ENCODE measurements at places on chromosomes 1 and 21.

GRCh38 chr21:34885125-34885524 is 164.0 kb downstream of the RUNX1 start:
- no peak for DNase-seq

- DNase-seq: no peak
Measured at GRCh38 chr1:94637121-94637520, 95.6 kb upstream of the F3 start.

DNA sequence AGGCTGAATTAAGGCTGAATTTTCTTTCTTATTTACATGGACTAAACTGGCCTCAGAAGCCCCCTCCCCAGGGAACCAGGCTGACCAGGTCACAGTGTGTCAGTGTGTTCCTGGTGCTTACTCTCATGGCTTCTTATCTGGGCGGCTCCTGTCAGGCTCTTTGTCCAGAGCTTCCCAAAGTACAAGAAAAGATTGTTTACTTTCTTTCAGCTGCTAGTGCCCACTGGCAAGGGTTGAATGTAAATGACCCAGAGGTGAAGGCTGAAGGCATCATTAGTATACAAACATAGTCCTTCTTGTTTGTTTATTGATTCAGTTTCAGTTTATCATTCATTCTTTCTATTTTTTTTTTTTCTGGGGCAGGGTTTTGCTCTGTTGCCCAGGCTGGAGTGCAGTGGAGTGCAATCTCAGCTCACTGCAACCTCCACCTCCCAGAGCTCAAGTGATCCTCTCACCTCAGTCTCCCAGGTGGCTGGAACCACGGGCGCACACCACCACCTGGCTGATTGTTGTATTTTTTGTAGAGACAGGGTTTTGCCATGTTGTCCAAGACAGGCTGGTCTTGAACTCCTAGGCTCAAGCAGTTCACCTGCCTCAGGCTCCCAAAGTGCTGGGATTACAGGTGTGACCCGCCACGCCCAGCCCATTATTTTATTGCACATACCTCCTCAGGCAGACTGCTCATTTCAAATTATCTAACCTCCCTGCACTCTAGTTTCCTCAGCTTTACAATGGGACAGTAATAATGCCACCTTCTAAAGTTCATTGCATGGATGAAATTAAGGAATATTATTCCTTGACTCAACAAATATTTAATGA is 9.8 kb upstream of the KDM4A start:
- no peak for DNase-seq

DNA sequence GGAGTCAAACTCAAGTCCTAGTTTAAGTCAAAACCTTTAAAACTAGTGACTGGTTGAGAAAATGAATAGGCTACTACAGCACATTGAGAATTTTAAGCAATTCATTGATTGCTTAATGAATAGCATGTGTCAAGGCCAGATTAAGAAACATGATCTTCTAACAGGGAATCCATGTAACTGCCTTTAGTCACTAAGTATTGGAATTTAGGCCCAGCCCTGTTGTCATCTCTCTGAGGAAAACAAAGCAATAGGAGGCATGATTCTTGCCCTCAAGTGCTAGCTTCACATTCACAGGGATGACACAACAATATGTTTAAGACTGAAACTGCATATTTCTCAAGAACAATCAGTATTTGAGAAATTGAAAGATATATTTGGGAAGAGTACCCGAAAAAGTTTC is 70.0 kb upstream of the PTGS2 start:
- DNase-seq: no peak

DNA sequence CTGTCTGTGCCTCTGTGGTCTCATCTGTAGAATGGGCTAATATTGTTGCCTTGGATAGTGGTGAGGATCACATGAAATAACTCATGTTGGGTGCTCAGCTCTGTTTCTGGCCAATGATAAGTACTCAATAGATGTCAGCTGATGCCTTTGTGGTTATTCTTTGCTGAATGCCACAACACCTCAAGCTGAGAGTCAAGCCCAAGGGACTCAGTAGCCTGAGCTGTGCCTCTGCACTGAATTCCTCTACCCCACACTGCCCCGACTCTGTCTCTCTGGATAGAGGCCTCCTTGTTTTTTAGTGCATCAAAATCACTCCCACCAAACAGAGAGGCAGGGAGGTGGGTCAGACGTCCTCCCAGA is 196.1 kb upstream of the VAMP3 start:
- DNase-seq: no peak

- DNase-seq: no peak
Measured at GRCh38 chr1:23561813-23562100, 2.5 kb upstream of the ID3 start.

DNA sequence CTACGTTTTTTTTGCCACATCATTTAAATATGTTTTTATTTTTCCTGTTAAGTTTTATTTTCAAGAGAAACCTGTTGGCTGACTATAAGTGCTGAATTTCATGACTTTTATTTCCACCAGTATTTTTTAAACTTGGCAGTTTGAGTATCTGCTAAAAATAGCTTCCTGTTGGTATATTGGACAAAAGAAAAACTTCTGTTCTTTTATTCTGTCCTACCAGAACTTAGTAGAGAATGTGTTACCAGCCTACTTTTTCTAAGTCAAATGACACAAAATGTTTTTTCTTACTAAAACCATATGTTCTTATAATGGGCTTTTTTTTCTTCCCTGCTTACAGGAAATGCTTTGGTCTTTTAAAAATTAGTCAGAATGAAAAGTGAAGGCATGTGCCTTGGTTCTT is 7.6 kb downstream of the DR1 start:
- DNase-seq: no peak

GRCh38 chr1:215416497-215416896 is 150.6 kb upstream of the KCTD3 start:
- no peak for DNase-seq

- DNase-seq: no peak
Measured at GRCh38 chr1:58032611-58033073, 513.9 kb downstream of the OMA1 start.

GRCh38 chr1:80384083-80384830 is 1377.7 kb upstream of the ADGRL4 start:
- DNase-seq: no peak

DNA sequence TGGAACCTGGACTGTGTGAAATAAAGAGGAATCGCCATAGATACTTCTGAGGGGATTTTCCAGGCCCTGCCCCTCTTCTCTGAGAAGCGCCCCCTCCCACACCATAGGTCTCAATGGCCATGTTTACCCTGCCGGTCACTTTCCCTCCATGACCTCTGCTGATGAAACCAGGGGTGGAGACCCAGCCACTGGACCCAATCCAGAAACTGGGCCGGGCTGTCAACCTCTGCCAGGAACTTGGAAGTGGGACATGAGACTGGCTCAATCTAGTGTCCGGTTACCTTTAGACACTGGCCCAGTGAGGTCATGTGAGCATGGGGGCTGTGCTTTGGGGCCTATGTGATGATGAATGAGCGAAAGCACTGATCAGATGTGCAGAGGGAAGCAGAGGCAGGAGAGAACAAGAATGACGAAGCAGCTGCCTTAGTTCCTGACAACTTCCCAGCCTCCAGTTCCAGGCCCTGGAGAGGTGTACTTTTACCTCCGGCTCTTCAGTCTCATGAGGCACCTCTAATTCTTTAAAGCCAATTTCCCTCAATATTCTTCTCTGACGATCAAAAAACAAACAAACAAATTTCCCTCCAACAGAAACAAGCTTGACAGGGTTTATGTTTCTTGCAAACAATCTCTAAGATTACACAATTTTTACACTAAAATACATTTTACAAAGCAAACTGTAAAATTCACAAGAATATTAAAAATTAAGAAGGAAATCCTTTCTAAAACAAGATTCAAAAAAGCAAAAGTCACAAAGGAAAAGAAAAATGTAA is 4.9 kb downstream of the ASAP3 start:
- DNase-seq: no peak

- no peak for DNase-seq
Measured at GRCh38 chr1:209107535-209107934, 476.0 kb upstream of the CAMK1G start.

- DNase-seq: no peak
Measured at GRCh38 chr1:153752571-153753195, 22.5 kb upstream of the SLC27A3 start.

- DNase-seq: no peak
Measured at GRCh38 chr1:165468726-165469249, 23.9 kb upstream of the RXRG start.

DNA sequence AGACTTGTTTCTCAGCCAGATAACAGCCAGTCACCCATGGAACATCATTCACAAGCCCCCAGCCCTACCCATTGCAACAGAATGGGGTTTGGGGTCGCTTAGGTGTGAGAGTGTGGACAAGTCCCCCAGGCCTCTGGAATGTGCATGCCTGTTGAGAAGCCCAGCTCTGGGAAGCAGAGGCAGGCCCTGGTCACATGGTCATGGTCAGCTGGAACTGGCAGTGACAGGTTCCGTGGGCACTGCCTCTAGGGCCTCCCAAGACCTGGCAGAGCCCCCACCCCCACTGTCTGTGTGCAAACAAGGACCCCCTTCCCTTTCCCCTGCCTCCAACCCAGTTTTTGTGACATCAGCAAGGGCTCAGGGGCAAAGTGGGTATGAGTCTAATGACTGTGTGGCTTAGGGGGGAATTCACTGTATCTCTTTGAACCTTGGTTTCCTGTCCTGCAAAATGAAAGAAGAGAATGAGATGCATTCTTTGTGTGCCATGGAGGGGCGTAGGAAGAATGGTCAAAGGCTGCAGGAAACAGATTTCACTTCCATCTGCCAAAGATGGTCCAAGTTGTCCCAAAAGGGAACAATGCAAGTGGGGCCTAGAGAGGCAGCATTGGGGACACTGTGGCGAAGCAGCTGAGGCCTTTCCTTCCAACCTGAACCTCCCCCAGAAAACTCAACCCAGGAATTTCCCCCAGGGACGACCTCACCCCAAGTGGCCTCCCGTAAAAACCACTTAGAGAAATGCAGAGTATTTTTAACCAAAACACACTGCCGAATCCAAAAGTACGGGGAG is 34.7 kb upstream of the SELENON start:
- DNase-seq: no peak

DNA sequence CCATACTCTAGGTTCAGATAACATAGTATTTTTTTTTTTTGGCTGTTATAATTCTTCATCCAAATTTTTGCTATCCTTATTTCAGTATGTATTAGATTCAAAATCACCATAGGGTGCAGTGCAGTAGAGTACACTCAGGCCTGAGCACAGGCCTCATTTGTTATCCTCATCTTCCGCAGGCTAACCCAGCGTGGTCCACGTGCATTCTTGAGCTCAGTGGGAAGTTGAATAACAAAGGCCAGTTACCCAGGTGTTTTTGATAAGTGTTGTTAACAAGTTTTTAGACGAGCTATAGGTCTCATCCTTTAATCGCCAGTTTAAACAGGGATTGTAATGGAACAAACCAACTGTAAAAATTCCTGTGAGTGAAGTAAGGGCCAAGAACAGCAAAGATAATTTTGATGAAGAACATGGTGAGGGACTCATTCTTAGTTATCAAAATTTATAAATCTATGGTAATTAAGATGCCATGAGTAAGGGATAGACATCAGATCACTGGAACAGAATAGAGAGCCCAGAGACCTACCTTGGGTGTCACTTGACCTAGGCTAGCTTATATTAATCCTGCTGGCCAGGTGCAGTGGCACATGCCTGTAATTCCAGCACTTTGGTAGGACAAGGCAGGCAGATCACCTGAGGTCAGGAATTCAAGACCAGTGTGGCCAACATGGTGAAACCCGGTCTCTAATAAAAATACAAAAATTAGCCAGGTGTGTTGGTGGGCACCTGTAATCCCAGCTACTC is 22.0 kb downstream of the FLVCR1 start:
- no peak for DNase-seq

DNA sequence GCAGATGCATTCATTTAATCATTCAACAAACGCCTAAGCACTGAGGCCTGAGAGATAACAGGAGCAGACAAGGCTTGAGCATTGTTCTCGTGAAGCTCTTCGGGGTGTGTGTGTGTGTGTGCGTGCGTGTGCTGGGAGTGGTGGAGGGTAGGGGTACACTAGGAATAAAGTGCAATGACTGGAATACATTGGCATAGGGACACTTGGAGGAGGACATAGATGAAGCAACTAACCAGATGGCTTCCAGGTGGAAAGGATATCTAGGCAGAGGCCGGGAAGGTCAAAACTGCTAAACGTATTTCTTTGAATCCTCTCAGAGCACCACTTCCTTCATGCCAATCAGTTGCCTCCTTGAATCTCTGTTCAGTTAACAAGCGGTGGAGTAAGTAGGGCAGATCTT is 92.6 kb downstream of the TPR start:
- no peak for DNase-seq

DNA sequence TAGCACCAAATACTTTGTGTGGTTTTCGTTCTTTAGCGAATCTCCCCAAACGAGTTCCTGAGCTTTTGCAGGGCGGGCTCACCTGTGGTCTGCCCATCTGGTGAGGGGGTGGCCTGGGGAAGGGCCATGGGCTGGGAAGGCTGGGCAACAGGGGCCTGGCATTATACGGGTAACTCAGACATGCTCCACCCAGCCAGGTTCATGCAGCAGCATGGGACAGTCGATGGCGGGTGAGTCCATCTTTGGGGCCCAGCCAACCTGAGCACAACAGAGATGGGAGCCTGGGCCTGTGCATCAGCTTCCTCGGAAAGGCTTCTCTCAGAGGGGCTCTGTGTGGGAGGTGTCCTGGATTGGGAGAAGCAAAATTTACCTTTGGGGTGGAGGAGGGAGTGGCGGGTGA is 302.6 kb downstream of the CAMTA1 start:
- no peak for DNase-seq

DNA sequence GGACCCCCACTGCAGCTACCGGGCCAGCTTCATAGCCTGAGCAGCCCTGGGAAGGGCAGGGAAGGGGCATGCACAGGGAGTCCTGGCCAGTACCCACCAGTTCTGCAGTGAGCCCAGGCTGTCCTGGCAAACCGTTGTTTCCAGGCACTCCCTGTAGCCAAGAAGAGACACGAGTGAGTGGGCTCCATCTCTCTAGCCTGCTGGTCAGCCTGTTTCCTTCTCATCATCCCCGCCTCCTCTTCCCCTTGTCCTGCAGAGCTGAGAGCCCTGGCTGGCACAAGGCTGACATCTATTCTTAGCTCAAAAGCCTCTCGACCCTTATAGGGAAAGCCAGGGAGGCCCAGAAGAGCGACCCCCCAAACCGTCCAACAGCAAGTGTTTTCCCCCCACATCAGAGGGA is 28.7 kb downstream of the COL16A1 start:
- no peak for DNase-seq

GRCh38 chr1:96445302-96445701 is 276.3 kb upstream of the PTBP2 start:
- no peak for DNase-seq

- DNase-seq: no peak
Measured at GRCh38 chr1:52925571-52926005, 1.5 kb upstream of the SCP2 start.

- no peak for DNase-seq
Measured at GRCh38 chr1:1616838-1617237, 1.5 kb downstream of the MIB2 start.

- no peak for DNase-seq
Measured at GRCh38 chr1:224495866-224496265, 61.3 kb upstream of the WDR26 start.

All from stimulated activated CD4-positive, alpha-beta T cell treated with anti-CD3 and anti-CD28 coated beads, Interleukin-12 subunit alpha, Interleukin-12 subunit beta, amount 100 ng/mL, for 4 hours (primary cell).